ENCODE measurements at places on chromosomes 6 and 20.

DNA sequence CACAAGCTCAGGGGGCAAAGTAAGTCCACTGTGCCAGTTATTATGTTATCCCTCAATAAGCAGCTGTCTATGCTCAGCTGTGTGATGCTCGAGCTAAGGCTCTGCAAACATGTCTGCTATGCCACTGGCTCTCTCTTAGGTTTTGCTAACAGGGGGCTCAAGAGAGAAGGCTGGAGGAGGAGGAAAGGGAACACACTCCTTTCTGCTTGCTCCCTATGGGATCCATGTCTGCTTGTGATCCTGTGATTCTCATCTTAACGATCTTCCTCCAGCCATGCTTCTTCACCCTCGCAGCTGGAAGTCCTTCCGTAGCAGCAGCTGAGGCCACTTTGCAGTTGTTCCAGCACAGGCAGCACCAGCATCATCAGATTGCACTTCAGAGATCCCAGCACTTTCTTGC is 37.0 kb upstream of the IGF2R start:
- DNase-seq, result no peak

DNA sequence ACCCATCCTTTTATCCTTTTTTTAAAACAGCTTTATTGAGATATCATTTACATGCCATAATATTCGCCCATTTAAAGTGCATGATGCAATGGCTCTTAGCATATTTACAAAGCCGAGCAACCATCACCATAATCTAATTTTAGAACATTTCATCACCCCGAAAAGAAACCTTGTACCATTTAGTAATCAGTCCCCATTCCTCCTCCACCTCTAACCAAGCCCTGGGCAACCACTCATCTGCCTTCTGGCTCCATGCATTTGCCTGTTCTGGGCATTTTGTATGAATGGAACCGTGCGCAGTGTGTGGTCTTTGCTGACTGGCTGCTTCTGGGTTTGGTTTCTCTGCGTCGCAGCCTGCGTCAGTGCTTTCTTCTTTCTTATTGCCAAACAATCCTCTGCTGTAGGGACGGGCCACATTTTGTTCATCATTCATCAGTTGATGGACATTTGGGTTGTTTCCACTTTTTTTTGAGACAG is 10.2 kb upstream of the EEF1A2 start:
- DNase-seq, result no peak

DNA sequence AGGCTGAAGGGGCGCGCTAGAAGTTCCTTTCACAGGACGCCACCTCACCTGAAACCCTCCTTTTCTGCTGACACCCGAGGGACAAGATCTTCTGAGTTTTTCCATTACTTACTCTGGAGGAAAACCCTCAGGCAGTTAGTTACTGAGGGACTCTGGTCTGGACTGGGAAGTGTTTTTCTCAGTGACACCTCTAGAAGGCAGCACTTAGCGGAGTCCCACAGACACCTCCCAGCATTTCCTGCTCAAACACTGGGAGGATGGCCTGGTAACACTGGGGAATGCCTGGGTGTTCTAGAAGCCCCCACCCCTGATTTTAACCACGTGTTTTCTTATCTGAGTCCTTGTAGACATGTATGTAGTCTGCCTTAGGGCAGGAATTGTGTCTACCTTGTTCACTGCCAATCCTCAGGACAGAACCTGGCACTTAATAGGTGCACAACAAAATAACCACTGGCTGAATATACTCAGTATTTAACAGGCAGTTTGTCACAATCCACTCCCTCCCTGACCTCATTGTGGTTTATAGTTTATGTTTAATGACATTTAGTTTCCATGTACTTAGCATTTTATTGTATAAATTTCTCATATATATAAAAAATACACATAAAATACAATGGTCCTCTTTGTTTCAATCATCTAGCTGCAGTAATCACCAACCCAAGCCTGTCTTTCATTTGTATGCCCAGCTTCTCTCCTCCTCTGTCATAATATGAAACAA is 4.8 kb downstream of the GSTA3 start:
- no peak for DNase-seq

GRCh38 chr6:31945154-31945506 is 765 bp upstream of the CFB start:
- no peak for DNase-seq

- no peak for DNase-seq
Observed at GRCh38 chr6:760982-761955, 68.3 kb upstream of the EXOC2 start.

DNA sequence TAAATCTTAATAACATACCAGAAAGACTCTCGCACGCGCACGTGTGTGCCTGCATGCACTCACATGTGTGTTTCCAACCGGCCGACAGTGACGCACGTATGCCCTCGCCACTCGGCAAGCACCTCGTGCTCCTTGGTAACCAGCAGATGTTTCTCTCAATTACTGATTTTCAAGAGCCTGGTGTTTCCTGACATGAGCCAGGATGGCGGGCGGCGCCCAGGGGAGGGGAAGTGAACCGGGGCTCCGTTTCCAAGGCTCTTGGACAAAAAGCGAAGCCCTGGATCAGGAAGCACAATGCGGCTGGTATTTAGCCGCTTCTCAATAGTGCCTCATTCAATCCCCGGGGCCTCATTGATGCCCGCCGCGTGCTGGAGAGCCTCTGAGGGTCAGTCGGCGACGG is 37.7 kb downstream of the PMEPA1 start:
- no peak for DNase-seq

GRCh38 chr6:47700053-47700452 is 1.7 kb downstream of the ADGRF4 start:
- DNase-seq, result no peak

GRCh38 chr6:35267897-35268296 is 8.4 kb downstream of the ZNF76 start:
- no peak for DNase-seq

DNA sequence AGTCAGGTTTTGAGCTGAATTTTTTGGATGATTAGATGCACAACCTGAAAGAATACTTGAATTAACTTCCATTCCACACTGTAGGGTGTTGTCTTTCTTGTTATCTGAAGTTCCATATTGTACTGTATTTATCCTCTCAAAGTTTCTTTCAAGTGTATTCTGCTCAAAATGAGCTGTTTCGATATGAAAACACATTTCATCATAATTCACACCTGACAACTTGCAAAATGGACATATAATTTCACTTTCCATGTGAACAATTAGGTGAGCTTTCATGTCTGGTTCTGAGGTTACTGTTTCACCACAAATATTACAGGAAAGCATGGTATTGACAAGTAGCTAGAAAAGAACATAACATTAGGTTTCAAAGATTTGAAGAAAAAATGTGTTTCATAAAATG is 1.7 kb downstream of the ZUP1 start:
- no peak for DNase-seq

DNA sequence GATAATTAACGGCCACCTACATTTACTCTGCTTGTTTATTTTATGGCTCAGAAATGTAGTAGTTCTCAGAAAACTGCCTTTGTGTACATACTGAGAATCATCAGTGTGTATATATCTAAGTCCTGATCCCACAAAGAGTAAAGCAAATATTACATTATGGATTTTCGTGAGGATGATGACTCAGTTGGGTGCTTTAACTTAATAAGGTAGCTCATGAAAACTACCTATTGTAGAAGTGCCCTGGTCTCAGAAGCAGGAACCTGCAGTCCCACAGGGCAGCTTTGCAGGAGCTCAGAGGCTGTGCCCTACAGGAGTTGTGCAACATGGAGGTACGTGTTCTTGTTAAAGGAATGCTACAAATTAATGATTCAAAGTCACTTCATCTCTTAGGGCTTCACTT is 108.2 kb downstream of the PLG start:
- DNase-seq, result no peak

GRCh38 chr20:52681288-52681687 is 290.9 kb upstream of the TSHZ2 start:
- DNase-seq, result no peak

DNA sequence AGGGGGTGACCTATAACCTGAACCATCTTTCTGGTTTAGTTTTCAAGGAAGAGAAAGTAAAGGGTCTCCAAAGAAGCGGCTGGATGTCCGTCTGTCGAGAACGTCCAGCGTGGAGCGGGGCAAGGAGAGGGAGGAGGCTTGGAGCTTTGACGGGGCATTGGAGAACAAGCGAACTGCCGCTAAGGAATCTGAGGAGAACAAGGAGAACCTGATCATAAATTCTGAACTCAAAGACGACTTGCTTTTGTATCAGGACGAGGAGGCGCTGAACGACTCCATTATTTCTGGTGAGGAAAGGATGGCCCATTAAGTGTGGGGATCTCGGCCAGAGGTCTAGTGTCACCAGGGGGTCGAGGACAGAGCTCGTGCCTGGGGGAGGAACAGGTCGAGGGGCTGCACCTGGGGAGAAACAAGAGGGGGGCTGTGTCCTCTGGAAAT is 159.2 kb downstream of the SYCP2 start:
- no peak for DNase-seq

DNA sequence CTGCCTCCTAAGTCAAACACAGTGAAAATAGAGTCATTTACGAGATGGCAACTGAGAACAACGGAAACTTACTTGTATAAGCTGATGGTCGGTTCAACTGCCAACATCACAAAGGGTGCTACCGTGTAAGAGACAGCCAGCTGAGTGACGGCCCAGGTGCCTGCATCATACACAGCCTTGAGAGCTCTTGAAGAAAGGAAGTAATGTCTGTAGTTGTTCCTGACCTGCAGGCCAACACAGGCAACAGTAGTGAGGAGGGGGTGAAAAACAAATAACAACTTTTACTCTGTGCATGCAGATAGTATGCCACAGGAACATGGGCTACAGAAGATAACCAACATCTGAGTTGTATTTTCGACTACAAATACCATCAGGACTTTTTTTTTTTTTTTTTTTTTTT is 102.7 kb downstream of the MBOAT1 start:
- no peak for DNase-seq

- DNase-seq, result no peak
Observed at GRCh38 chr6:56851074-56851473, 103.8 kb upstream of the BEND6 start.

GRCh38 chr6:31681135-31681671 is 336 bp upstream of the LY6G5C start:
- DNase-seq, result no peak

DNA sequence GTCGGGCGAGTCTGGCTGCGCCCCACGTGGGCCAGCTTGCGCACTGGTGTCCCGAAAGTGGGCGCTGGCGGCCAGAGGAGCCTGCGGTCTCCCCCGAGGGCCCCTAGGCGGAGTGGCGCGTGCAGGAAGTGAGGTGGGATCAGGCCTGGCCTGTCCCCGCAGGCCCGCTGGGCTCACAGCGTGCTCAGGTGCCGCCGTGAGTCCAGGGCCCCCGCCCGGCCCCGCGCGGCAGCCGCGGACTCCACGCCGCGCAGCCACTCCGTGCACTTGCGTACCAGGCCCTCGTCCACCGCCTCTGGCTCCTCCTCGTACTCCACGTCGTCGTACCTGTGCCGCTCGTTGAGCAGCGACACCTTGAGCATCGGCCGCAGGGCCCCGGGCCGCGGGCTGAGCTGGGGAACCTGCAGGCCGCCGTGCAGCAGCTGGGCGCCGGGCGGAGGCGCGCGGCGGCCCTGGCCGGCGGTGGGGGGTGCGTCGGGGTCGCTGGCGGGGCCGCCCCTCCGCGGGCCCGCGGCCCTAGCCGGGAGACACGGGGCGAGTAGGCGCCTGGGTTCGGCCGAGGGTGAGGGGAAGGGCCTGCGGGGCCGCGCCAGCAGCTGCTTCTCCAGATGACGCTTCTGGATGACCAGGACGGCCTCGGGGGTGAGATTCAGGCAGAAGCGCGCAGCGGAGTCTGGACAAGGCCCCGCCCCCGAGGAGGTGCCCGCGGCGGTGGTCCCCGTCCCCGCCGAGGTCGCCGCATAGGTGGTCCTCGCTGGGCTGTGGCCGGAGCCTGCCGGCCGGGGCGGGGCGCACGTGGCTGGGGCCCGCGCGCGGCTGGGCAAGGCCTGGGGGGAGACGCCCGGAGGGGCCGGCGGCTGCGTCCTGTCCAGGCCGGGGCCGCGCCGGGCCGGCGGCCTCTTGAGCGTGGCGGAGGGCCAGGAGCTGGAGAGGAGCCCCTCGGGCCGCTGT is 835 bp downstream of the PRR18 start:
- no peak for DNase-seq

- no peak for DNase-seq
Observed at GRCh38 chr6:129634411-129635230, 75.4 kb downstream of the ARHGAP18 start.

DNA sequence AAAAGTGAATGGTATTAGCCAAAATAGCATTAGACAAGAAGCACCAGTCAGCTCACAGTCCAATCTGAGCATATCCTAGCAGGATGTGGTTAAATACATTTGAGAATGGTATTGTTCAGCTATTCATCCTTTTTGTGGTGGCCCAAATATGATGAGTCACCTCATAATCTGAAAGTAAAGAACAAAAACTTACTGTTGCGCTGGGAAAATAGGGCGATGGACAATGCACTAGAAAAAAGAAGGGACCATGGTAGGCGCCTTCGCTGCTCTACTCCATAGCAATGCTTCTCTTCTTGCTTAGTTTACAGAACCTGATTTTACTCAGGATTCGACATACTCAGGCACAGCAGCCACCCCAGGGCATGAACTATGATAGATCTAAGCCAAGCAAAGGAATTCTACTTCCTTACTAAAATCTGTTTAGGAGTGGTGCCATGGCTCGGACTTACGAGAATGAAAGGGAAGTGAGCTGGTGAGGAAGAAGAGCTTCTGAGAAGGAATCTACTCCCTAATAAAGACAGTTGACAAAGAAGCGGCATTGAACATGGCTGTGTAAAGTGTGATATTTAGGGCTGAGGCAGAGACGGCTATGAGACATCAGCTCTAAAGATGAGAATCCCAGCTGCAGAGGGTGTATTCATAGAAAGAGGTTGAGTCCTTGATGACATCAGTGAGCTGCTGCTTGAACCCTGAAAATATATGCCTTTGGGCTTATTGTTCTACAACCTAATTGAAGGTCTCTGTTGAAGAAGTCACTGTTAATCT is 16.6 kb upstream of the FBXO9 start:
- DNase-seq, result no peak

GRCh38 chr20:58372806-58373205 is 16.2 kb upstream of the VAPB start:
- DNase-seq, result no peak

DNA sequence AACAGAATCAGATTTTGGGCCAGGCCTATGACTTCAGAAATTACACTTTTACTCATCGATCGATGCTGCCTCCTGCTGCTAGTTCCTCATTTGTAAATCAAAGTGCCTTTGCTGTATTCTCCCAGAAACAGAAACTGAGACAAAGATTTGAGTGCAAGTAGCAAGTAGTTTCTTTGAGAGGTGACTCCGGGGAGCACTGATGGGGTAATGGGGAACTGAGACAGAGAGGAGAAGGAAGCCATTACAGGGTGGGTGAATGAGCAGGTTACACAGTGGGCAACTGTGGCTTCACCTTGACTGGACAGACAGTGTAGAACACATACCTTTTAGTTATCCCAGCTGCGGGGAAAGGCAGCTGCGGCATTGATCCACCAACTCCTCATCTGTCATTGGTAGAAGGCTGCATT is 9.7 kb upstream of the CD40 start:
- no peak for DNase-seq

DNA sequence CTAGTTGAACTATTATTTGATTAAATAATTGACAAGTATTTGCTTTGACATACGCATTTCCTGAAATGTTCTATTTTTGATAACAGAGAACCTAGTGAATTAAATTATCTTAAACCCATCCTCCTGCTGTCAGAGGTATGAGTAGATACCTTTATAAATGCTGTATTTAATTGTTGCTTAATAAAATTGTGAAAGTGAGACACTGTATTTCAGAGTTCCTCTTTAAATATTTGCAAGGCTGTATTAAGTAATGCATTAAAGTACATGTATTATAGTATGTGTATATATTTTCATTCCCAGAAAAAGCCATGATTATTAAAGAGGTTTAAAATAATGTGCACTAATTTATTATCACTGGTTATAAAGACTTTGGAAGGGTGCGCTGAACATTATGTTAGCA is 483.8 kb downstream of the TFAP2B start:
- DNase-seq, result no peak
